Activated CD4-positive, CD25-positive, alpha-beta regulatory T cell treated with anti-CD3 and anti-CD28 coated beads, Interleukin-2, amount 50 U/mL, for 72 hours (primary cell): ENCODE measurements at places on chromosomes 2 and 18.

GRCh38 chr2:65228263-65228750, 676 bp downstream of the ACTR2 start:
- no peak for DNase-seq

DNA sequence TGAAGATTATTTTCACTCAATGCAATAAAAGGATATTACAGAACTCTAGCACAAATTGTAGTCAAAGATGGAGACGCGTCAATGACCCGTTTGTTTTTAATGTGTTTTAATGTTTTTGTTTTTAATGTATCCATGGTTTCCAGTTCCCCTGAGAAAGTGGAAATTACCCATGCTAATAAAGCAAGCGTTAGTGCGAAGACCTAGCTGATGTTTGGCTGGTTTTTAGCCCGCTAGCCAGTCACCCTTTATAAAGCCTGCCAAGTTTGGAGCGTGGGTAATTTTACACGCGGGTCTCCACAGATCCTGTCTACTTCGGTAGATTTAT, 430 bp upstream of the CHMP1B start:
- DNase-seq = no peak

GRCh38 chr2:54065411-54065810, 50.0 kb upstream of the ACYP2 start:
- no peak for DNase-seq

GRCh38 chr2:72913486-72914205, 3.7 kb upstream of the EMX1 start:
- no peak for DNase-seq

- no peak for DNase-seq
Observed at GRCh38 chr18:59814891-59815290, 84.9 kb upstream of the PMAIP1 start.

DNA sequence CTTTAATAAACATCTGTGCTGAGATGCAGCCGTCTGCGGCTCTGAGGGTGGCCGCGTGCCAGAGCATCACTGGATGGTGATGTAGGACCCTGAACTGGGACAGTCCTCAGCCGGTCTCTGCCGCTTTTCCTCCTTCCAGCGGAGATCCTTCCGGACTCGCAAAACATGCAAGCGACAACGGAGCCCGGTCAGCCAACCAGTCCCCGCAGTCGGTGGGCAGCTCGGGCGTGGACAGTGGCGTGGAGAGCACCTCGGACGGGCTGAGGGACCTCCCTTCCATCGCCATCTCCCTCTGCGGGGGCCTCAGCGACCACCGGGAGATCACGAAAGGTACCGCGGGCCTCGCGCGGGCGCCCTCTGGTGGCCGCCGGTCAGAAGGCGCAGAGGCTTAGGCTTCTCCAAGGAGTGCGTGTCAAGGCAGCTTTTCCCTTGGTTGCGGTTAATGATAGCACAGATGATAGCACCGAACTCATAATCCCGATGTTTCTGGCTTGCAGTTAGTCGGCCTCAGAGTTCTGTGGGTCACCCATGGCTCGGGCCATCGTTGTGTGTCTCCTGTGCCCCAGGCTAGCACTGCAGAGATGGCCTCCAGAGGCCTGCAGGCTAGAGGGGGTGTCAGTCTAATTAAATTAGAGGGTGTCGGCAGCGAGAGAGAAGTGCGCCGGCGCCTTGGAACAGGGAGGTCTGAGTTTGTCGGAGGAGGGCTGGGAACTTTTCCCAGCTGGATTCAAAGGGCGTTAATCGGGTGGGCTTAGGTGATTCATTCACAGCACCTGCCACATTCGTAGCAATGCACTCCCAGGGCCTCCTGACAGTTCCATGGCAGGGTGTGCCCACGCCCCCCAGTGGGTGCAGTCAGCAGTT, 38.5 kb downstream of the LPIN1 start:
- peak; percentile 56 for DNase-seq

- DNase-seq = peak; percentile 41
Observed at GRCh38 chr18:59837586-59837985, 62.2 kb upstream of the PMAIP1 start.

GRCh38 chr2:170723446-170723958, 8.4 kb downstream of the SP5 start:
- no peak for DNase-seq

DNA sequence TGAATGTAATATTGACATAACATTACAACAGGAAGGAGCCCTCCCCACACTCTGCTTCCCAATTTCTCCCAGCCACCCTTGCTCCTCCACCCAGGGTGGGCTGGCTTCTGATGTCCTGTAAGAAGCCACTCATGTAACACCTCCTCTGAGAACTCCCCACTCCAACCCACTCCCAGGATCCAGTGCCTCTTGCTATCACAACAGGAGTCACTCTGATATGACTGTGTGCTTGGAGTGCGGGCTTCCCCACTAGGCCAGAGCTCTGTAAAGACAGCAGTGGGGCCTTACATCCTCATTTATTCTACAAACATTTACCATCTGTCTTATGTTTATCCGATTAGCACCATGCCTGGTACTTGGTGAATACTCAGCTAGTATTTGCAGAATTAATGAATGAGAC, 65.1 kb downstream of the PTGR3 start:
- DNase-seq = no peak

DNA sequence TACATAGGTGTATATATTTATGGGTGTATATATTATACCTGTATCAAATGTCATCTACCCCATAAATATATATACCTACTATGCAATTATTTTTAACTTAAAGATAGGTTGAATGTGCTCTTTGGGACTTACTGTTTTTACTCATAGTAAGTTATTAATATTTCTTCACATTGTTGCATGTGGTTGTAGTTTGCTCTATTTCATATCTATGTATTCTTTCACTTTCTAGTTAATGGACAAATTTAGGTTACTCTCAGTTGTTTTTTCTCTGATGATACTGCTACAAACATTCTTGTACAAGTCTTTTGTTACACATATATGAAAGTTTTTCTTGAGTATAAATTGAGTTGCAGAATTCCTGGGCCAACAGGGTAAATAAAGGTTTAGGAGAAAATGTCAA, 601.8 kb upstream of the ID2 start:
- DNase-seq = no peak

- no peak for DNase-seq
Observed at GRCh38 chr2:58064086-58064485, 17.5 kb downstream of the VRK2 start.

DNA sequence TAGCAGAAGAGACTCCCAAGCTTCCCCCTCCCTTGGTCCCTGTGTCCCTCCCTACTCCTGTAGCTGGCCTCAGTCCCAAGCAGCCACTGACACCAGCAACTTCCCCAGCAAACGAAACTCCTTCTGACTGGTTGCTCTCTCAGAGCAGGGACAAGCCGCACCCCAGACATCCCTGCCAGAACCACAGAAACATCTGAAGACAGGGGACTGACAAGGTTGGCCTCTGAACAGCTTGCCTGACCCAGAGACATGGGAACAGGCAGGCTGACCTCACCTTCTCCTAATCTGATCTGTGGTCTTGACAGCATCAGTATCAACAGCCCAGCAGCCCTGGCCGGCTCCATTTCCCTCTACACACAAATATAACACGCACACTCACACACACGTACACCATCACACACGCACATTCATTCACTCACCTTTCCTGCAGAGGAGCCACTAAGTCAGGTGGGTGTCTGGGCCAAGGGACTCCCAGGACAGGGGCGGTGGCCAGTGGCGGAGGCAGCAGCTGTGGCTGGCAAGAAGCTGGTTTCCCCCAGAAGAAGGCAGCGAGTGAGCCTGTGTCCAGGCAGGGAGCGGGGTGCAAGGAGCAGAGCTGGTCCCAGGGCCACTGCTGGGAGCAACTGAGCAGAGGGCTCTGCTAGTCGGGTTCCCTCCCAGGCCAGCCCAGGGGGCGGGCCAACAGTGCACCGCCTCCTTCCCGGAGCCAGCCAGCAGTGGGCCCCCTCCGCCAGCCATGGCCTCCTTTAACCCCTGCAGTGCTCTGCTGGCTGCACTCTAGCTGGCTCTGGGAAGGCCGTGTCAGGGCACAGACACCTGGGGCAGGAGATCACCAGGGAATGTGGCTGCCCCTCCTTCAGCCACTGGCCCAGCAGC, 59.1 kb downstream of the TNS1 start:
- DNase-seq = no peak

DNA sequence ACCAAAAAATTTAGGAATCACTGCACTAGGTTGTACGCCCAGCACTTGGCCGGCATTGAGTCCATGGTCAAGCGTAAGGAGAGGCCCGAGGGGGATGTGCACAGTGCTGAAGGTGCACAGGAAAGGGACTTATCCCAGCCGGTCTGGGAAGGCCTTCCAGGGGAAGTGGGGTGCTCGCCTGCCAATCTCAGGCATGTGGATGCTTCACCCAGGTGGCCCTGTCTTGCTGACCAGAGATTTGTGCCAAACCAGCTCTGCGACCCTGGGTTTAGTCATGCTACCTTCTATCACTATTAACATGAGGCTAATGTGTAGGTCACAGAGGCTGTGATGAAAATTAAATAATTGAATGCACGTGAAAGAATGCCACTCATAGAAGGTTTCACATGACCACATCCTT, 1.7 kb upstream of the ITM2C start:
- no peak for DNase-seq

GRCh38 chr2:173872714-173873113, 92.5 kb downstream of the SP3 start:
- DNase-seq = no peak

DNA sequence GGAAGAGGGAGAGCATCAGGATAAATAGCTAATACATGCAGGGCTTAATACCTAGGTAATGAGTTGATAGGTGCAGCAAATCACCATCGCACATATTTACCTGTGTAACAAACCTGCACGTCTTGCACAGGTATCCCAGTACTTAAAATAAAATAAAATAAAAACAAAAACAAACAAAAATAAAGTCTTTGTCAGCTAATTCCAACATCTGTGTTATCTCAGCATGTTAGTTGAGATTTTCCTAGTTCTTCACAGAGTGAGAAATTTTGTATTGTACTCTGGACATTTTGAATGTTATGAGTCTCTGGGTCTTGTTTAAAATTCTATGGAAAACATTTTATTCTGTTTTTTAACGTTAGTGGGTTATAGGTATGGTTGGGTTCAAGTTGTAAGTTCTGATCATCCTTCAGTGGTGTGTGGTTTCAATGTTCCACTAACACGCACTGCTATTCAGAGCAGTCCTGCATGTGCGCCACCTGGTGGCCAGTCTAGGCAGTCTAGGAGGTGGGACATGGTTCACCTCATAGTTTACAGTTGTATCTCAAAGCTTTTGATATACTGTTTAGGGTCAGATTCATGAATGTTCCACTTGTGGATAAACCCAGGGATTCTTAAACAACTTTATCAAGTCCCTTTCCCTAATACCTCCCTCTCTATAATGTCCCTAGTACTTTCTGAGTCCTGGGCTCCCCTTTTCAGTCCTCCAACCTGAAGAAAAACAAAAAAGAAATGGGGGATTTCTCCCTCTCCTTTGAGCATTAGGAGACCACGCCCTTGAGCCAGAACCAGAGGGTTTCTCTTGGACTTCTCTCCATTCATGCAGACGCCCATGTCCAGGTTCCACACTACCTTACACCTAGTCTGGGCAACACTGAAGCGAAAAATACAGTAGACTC, 213.4 kb upstream of the GATA6 start:
- DNase-seq = peak; percentile 82

DNA sequence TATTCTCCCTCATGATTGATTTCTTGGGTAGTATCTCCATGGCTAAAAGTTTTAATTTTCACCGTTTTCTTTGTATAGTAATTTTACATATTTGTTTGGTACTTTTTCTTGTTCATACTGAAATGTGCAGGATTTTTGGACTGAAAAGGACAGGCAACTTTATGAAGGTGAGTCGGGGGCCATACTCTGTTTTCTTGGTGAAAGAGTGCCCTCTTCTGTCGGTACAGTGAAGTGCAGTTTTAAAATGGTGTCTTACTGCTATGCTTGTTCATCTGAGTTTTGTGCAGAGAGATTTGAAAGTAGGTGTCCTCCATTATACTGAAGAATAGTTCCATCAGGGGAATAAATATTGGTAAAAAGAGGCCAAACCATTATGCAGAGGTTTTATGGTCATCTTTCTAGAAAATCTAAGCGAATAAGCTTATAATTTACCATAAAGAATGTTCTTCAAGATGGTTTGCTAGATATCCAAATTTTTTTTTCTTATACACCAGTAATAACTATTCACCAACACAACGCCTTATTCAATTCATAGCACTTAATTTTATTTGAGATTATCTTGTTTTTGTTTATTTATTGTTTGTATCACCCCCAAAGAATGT, 8.7 kb upstream of the SERPINB13 start:
- DNase-seq = no peak

DNA sequence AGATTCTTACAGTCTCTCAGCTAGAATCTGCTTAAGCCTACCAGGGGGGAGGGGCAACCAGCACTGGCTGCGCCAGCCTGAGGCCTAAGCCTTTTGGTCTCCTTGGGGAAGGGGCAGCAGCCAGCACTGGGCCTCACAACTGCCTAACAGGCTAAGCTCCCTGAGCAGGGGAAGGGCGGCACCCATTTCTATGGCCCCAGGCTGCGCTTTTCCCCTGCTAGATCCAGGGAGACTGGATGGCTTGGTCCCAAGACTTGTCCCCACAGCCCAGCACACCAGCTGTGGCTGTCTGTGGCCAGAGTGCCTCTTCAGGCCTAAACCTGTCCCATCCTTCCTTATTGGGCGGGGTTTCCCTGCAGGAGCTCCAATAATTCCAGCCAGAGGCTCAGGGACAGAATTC, 1230.3 kb upstream of the CRIM1 start:
- DNase-seq = no peak

GRCh38 chr2:17495590-17495989, 22.6 kb downstream of the RAD51AP2 start:
- no peak for DNase-seq

DNA sequence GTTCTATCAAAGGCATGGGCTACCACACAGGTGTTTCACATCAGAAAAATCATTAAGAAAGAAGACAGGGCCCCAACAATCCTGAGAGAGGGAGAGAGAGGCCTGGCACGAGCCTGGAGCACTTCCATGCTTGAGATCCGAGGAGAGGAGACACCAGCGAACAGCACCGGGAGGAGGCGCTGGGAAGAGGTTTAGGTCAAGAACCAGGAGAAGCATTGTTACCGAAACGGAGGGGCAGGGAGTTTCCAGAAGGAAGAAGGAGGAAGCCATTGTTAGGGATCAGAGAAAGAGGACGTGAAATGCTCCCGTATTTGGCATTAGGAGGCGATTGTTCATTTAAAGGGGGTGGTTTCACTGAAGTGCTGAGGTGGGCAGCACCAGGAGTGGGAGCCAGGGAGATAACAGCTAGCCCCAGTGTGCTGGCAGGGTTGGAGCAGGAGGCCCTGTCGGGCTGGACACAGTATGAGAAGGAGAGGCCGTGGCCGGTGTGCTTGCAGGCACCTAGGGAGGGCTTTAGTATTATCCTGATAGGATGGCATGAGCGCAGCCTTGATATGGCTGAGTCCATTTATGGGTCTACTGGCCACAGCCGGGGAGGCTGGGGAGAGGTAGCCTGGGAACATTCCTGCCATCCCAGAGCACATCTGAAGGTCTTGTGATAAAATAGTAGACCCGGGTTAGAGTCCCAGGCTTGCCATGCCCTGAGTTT, 244.9 kb downstream of the KLHL29 start:
- no peak for DNase-seq

DNA sequence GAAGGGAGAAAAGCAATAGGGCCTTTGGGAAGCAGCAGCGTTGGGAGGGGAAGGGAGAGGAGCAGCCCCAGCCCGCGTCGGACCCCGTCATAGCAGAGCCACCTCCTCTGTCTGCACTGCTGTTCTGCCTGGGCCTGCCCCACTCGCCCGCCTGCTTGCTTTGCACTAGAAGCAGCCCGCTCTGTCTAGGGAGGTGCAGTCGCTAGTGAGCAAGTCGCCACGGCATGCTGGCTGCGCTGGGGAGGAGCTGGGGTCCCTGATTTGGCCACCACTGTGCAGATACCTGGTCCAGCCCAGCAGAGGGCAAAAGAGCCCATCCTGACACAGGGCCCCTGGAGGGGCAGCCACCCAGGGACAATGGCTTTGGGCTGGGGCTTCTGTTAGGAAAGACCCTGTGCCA, 8.0 kb upstream of the TMEM214 start:
- no peak for DNase-seq
